ENCODE measurements at places on chromosomes 6 and 20.
A peak's percentile ranks its signal among the peaks of the same experiment; 100 is the strongest.

- DNase-seq, result peak; percentile 18
Observed at GRCh38 chr6:67501755-67502154, 1133.3 kb upstream of the ADGRB3 start.

DNA sequence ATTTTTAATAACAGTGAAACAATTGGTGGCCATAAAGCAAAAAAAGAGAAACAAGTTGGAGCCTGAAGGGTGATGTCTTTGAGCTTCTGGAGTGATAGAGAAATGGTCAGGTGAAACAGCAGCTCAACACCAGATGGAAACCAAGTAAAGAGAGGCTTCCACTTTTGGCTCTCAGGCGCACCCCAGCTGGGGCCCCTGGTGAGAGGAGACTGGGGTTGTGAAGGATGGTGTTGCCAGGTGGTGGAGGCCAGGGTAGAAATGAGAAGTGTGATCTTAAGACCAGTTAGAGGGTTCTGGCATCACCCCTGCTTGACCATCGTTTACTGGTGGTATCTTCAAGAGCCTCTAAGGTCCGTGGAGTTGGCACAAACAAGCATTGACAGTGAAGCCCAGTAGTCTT is 126.0 kb upstream of the AKIRIN2 start:
- DNase-seq, result no peak

GRCh38 chr20:56453352-56453751 is 15.1 kb upstream of the RTF2 start:
- DNase-seq, result no peak

GRCh38 chr6:158850807-158851115 is 31.6 kb upstream of the EZR start:
- DNase-seq, result no peak
